ENCODE measurements at places on chromosomes 1 and 21. TPM values are rescaled to one million over a fixed set of nuclear protein-coding genes. Genes with fewer than 3 reads are reported as not detected.
A peak's percentile ranks its signal among the peaks of the same experiment; 100 is the strongest.

DNA sequence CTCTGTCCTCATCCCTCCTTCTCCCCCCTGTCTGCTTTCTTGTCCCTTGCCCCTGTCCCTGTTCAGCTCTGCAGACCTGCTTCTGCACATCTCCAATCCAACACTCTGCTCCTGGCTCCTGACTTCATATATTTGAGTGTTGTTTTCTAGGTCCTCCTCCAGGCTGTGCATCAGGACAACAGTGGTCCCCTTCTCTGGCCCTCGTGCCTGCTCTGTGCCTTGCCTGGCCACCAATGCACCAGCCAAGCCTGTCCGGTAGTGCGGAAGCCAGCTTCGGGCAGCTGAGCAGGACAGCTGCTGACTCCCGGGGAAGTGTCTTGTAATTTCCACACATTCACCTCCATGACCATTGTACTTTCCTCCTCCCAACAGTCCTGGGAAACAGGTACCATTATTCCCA lies 203.4 kb upstream of the RAB4A start:
- no peaks in the 10 kb centered on the region for H3K36me3 ChIP-seq
- no peaks in the 10 kb centered on the region for H3K27me3 ChIP-seq
- H3K27ac ChIP-seq = no peak overlapping the region
- DNase-seq = no peak
- peaks cover 18% of the 10 kb centered on the region for H3K4me1 ChIP-seq

DNA sequence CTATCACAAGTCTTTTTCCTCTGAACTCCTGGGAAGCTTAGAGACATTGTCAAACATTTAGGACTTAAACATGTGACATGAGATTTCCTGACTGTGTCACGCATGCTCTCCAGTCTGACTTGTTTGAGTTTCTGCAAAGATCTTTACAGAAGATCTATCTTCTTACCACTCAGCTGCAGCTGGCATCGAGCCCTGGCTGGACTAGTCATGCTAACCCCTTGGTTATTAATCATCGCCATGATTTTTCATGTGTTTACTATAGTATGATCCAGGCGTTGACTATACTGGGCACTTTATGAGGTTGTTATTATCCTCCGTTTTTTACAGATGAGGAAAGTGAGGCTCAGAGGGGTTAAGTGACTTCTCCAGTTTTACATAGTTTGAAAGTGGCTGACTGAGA lies 18.1 kb upstream of the IRF2BP2 start:
- H3K4me1 ChIP-seq = peaks cover 9% of the 10 kb centered on the region
- no peaks in the 10 kb centered on the region for H3K36me3 ChIP-seq
- no peak overlapping the region for H3K27ac ChIP-seq
- no peaks in the 10 kb centered on the region for H3K27me3 ChIP-seq
- H3K4me3 ChIP-seq = no peak overlapping the region

- H3K27ac ChIP-seq = no peak overlapping the region
- no peaks in the 10 kb centered on the region for H3K36me3 ChIP-seq
These were observed 49.3 kb downstream of the TRIM62 start for GRCh38 chr1:33132549-33132948.

- H3K27me3 ChIP-seq = no peaks in the 10 kb centered on the region
- no peaks in the 10 kb centered on the region for H3K36me3 ChIP-seq
- no peak for DNase-seq
- no peak overlapping the region for H3K4me3 ChIP-seq
- no peak overlapping the region for H3K27ac ChIP-seq
These were observed 24.8 kb downstream of the HSD3B1 start for GRCh38 chr1:119531606-119532323.

The HCRTR1 gene
- total RNA-seq = not detected

The BMP8B gene
- total RNA-seq = 2.4 TPM

The CEPT1 gene
- 23.8 TPM for total RNA-seq

- H3K36me3 ChIP-seq = no peaks in the 10 kb centered on the region
- no peak for DNase-seq
- H3K27me3 ChIP-seq = no peaks in the 10 kb centered on the region
- no peak overlapping the region for H3K4me3 ChIP-seq
These were observed 397.0 kb upstream of the ADAMTS5 start for GRCh38 chr21:27363719-27364477.

DNA sequence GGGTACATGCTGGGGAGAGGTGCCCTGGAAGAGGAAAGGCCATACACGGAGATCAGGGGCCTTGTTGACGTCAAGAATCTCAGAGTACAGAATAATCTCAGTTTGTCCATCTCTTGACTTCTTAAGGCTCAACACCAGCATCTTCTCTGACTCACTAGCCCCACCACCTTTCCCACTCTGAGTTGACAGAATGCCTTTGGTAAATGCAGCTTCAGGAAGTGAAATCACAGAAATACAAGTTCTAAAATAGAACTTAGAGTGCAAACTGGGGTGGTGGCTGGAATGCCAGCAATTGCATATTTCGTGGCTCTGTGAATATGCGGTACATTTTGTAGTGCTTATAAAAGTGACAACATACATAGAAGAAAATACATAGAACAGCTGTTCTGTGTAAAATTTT lies 1.6 kb downstream of the COG2 start:
- no peaks in the 10 kb centered on the region for H3K36me3 ChIP-seq
- DNase-seq = no peak
- H3K27me3 ChIP-seq = no peaks in the 10 kb centered on the region
- no peak overlapping the region for H3K27ac ChIP-seq

- no peaks in the 10 kb centered on the region for H3K27me3 ChIP-seq
- no peak overlapping the region for H3K27ac ChIP-seq
- no peak overlapping the region for H3K4me3 ChIP-seq
- H3K36me3 ChIP-seq = no peaks in the 10 kb centered on the region
- peak; percentile 49 for DNase-seq
- no peaks in the 10 kb centered on the region for H3K4me1 ChIP-seq
These were observed 79.0 kb downstream of the RAVER2 start for GRCh38 chr1:64823691-64824476.

- no peaks in the 10 kb centered on the region for H3K27me3 ChIP-seq
- DNase-seq = peak; percentile 58
- no peaks in the 10 kb centered on the region for H3K36me3 ChIP-seq
- H3K4me3 ChIP-seq = no peak overlapping the region
- no peaks in the 10 kb centered on the region for H3K4me1 ChIP-seq
These were observed 8.9 kb downstream of the MEGF6 start for GRCh38 chr1:3602375-3602774.

GRCh38 chr1:150543500-150544143 lies 5.6 kb upstream of the ADAMTSL4 start:
- H3K27ac ChIP-seq = no peak overlapping the region
- no peak overlapping the region for H3K4me3 ChIP-seq
- no peak for DNase-seq
- no peaks in the 10 kb centered on the region for H3K4me1 ChIP-seq
- no peaks in the 10 kb centered on the region for H3K36me3 ChIP-seq

DNA sequence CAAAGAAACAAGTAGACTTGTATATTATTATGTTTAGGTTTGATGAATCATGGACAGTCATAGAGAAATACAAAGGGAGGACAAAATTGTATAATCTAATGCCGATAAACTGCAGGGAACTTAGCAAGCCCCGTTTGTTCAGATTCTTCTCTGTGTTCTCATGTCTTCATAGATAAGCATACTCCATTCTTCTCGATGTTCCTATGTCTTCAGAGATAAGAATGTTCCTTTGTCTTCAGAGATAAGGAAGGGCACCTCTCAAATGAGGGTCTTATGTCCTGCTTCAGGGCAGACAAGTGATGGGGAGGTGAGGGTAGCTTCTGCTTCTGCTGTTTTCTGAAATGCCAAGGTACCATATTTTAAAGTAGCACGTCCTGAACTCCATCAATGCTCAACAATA lies 19.7 kb upstream of the TADA1 start:
- no peaks in the 10 kb centered on the region for H3K36me3 ChIP-seq
- H3K4me3 ChIP-seq = no peak overlapping the region
- H3K27me3 ChIP-seq = no peaks in the 10 kb centered on the region
- DNase-seq = no peak
- H3K27ac ChIP-seq = no peak overlapping the region
- no peaks in the 10 kb centered on the region for H3K4me1 ChIP-seq

The SETDB1 gene
- 19.1 TPM for total RNA-seq

- no peak for DNase-seq
- H3K4me1 ChIP-seq = no peaks in the 10 kb centered on the region
- H3K27ac ChIP-seq = no peak overlapping the region
- no peaks in the 10 kb centered on the region for H3K36me3 ChIP-seq
- no peaks in the 10 kb centered on the region for H3K27me3 ChIP-seq
- H3K4me3 ChIP-seq = no peak overlapping the region
These were observed 101.3 kb downstream of the PLPPR4 start for GRCh38 chr1:99365545-99365944.

- no peak overlapping the region for H3K4me3 ChIP-seq
- no peaks in the 10 kb centered on the region for H3K36me3 ChIP-seq
- DNase-seq = no peak
- no peaks in the 10 kb centered on the region for H3K27me3 ChIP-seq
- H3K4me1 ChIP-seq = no peaks in the 10 kb centered on the region
- no peak overlapping the region for H3K27ac ChIP-seq
These were observed 19.7 kb downstream of the ACBD6 start for GRCh38 chr1:180482425-180483275.

DNA sequence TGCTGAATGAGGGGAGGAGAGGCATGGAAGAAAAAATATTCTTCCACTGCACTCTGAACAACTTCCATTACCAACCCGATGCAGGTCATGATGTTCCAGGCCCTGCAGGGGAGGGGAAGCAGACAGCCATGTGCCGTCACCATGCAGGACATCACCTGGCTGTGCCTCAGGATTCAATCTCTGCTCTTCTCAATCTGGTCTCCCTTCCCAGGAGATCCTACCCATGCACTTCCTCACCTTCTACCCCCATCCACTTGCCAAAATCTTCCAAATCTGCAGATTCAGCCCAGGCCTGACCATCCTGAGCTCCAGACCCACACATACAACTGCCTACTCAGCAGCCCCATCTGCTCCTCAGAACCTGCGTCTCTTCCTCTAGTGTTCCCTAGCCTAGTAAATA lies 5.8 kb upstream of the PAQR6 start:
- DNase-seq = no peak
- no peak overlapping the region for H3K4me3 ChIP-seq
- H3K27me3 ChIP-seq = no peaks in the 10 kb centered on the region
- H3K27ac ChIP-seq = no peak overlapping the region

DNA sequence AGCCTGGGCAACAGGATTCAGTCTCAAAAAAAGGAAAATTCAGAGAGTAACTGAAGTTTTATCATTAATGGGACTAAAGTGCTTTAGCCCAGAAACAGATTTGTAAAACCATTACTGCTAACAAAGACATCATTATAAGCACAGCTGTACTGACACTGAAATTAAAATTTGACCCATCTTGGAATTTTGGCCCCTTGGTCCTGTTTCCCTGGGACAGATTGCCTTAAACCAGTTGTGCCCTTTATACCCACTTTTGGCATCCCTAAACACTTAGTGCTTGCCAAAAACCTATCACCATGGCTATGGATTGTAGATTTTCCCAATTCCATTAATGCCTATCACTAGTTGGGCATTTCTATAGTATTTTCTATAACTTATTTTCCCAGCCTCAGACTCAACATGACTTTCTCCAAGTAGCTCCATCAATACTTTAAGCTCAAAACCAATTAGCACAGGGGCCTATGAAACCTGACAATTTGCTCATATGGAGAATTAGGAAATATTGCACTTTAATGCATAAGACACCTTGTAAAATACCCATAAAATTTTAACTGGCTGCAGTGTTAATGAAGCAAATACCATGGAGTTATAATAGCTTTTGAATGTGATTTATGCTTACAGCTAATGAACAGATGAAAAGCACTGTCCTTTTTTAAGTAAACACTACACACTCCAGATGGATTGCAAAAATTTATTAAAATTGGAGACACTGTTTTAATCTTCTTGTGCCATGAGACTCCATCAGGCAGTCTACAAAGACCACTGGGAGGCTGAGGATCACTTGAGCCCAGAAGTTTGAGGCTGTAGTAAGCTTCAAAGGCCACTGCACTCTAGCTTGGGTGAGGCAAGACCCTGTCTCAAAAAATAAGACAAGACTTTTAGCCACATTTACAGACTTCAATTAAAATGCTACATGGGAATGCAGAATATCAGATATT lies 4.3 kb downstream of the GAS5 start:
- no peak overlapping the region for H3K4me3 ChIP-seq
- H3K27ac ChIP-seq = no peak overlapping the region
- no peak for DNase-seq
- H3K27me3 ChIP-seq = no peaks in the 10 kb centered on the region

The GPR3 gene
- total RNA-seq = 0.09 TPM

The ACTA1 gene
- total RNA-seq = not detected

The ELF3 gene
- 253 TPM for total RNA-seq

The SDCCAG8 gene
- 35.7 TPM for total RNA-seq

DNA sequence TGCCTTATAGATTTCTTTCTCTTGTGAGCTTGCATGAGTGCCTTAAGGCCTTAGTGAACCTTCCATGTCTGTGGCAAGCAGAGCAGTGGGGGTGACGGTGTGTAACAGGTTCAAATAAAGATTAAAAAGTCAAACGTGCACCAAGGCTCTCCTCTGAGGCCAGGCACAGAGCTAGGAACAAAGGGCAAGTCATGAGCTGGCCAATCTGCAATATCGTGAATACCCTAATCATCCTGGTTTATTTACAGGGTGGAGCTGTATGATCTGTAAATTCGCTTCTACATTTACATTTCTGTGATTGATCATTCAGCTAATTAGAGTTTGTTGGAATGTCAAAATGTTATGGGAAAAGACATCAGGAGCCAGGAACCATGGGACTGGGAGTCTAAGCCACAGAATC lies 120.2 kb downstream of the CAPN8 start:
- no peaks in the 10 kb centered on the region for H3K4me1 ChIP-seq
- H3K27ac ChIP-seq = no peak overlapping the region
- DNase-seq = no peak
- H3K36me3 ChIP-seq = no peaks in the 10 kb centered on the region
- no peaks in the 10 kb centered on the region for H3K27me3 ChIP-seq

- H3K27ac ChIP-seq = no peak overlapping the region
- H3K36me3 ChIP-seq = no peaks in the 10 kb centered on the region
- H3K27me3 ChIP-seq = no peaks in the 10 kb centered on the region
- no peaks in the 10 kb centered on the region for H3K4me1 ChIP-seq
- H3K4me3 ChIP-seq = no peak overlapping the region
- DNase-seq = no peak
These were observed 21.8 kb upstream of the COL18A1 start for GRCh38 chr21:45383111-45383614.

The PRAMEF7 gene
- not detected for total RNA-seq

GRCh38 chr1:244196571-244197285 lies 145.6 kb downstream of the ZBTB18 start:
- no peaks in the 10 kb centered on the region for H3K36me3 ChIP-seq
- H3K27me3 ChIP-seq = no peaks in the 10 kb centered on the region
- no peak overlapping the region for H3K27ac ChIP-seq

The A3GALT2 gene
- not detected for total RNA-seq

- no peak for DNase-seq
- no peak overlapping the region for H3K27ac ChIP-seq
- no peaks in the 10 kb centered on the region for H3K27me3 ChIP-seq
These were observed 2.5 kb upstream of the VAMP3 start for GRCh38 chr1:7768583-7768982.

The SMG7 gene
- 21.4 TPM for total RNA-seq
